ENCODE measurements at places on chromosomes 3 and 15. TPM values are rescaled to one million over a fixed set of nuclear protein-coding genes. Genes with fewer than 3 reads are reported as not detected.

Gene TF
- total RNA-seq, result 0.51 TPM

Gene PRTG
- 8.2 TPM for total RNA-seq

Gene TRA2B
- 188 TPM for total RNA-seq

Gene PLA2G4E
- total RNA-seq, result not detected

Gene PLIN1
- total RNA-seq, result not detected

Gene SENP5
- total RNA-seq, result 8.7 TPM

Gene SYNPR
- not detected for total RNA-seq

All from A549 treated with CpdA at 1 μM for 4 hours (cell line).